ENCODE measurements at places on chromosomes 5 and 9. TPM values are rescaled to one million over a fixed set of nuclear protein-coding genes. Genes with fewer than 3 reads are reported as not detected.
A peak's percentile ranks its signal among the peaks of the same experiment; 100 is the strongest.

DNA sequence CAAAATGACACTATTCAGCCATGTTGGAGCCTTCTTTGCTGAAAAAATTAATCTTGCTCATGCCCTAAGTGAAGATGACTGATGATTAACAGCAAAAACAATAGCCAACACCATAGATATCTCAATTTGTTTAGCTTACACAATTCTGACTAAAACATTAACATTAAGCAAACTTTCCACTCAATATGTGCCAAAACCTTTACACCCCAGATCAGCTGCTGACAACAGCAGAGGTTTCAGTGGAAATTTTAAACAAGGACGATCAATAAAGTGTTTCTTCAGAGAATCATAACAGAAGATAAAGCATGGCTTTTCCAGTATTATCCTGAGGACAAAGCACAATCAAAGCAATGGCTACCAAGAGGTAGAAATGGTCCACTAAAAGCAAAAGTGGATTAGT is 254.4 kb upstream of the GRAMD2B start:
- H3K36me3 ChIP-seq = no peaks in the 10 kb centered on the region
- no peak overlapping the region for H3K4me3 ChIP-seq
- no peaks in the 10 kb centered on the region for H3K27me3 ChIP-seq
- no peak for DNase-seq
- H3K27ac ChIP-seq = no peak overlapping the region

DNA sequence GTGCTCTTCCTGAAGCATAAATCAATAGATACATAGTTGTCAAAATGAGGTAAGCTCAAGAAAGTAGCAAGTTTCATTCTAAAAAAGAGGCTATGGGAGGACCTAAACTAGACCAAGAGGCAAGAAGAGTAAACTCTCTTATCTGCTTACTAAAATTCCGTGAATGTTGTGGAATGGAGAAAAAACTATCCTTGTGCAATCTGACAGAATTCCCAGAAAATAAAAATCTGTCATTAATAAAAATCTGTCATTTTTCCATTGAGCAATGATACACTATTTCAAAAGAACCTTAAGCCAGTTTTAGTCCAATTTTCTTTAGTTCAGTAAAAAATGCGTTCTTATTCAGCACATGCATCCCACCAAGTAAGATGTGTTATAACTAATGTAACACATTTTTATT is 15.9 kb upstream of the FANCC start:
- no peak for DNase-seq
- H3K27me3 ChIP-seq = no peaks in the 10 kb centered on the region
- no peak overlapping the region for H3K27ac ChIP-seq
- no peaks in the 10 kb centered on the region for H3K36me3 ChIP-seq
- H3K4me3 ChIP-seq = no peak overlapping the region

GRCh38 chr5:177410575-177410974 is 1.2 kb upstream of the F12 start:
- H3K27me3 ChIP-seq = no peaks in the 10 kb centered on the region
- peaks cover 40% of the 10 kb centered on the region for H3K4me1 ChIP-seq
- H3K27ac ChIP-seq = no peak overlapping the region
- DNase-seq = no peak

DNA sequence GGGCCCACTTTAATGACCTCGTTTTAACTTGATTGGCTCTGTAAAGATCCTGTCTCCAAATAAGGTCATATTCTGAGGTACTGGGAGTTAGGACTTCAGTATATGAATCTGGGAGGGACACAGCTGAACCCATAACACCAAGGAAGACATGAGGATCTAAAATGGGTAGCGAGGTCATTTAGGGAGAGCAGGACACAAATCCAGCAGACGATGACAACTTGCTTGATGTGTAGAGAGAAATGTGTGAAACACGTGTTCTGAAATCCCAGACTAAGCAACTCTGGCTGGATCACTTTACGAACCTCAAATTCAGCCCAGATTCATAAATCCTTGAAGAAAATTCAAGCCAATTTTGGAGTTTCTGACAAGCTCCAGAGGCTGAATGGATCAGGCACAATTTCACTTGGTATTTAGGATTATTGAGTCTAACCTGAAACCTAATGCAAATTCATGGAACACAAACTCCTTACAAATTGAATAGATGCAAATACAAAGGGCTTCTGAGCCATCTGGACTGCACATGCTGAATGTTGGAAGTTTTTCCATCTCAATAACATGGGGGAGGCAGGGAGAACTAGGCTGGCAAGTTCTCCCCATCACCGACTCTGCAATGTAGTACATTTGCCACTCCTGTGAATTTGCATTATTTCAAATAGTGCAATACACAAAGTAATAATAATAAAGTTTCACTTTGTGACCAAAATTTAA is 74.0 kb upstream of the SLC30A5 start:
- H3K4me1 ChIP-seq = no peaks in the 10 kb centered on the region
- H3K27ac ChIP-seq = no peak overlapping the region
- no peak for DNase-seq
- H3K27me3 ChIP-seq = no peaks in the 10 kb centered on the region
- H3K36me3 ChIP-seq = no peaks in the 10 kb centered on the region

DNA sequence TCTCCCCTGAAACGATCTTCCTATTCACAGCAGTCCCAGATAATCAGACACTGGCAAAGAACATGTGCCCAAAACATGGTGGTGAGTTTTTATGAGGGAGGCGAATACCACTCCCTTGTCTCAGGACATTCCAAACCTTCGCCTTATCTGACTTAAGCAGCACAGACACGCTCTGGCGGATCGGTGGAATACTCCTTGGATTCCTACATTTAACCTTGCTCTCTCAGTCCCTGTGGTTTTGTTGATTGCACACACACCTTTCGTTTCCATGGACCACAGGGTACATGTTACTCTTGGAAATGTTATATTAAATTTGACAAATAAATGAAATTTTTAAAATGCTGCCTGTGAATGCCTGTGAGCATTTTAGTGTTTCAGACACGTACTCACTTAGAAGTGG is 87.8 kb upstream of the CPEB4 start:
- no peak overlapping the region for H3K27ac ChIP-seq
- H3K36me3 ChIP-seq = no peaks in the 10 kb centered on the region
- no peak overlapping the region for H3K4me3 ChIP-seq
- H3K4me1 ChIP-seq = no peaks in the 10 kb centered on the region

DNA sequence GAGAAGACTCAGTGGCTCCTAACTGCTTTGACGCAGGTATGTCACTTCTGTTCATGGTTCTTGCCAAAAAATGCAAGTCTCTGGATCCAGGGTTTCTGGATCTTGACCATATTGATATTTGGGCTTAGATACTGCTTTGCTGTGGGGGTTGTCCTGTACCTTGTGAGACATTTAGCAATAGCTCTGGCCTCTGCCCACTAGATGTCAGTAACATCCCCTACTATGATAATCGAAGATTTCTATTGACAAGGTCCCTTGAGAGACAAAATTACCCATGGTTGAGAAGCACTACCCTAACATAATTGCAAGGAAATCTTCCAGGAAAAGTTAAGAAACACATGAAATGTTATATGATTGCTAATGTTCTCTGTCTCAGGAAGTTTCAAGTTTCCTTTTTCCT is 285.4 kb downstream of the TMEM232 start:
- H3K4me1 ChIP-seq = no peaks in the 10 kb centered on the region
- no peaks in the 10 kb centered on the region for H3K27me3 ChIP-seq
- no peak for DNase-seq
- H3K4me3 ChIP-seq = no peak overlapping the region

GRCh38 chr9:69173497-69173890 is 583 bp upstream of the TJP2 start:
- DNase-seq = no peak
- H3K27ac ChIP-seq = peak overlapping the region; percentile 44

SLC22A4 gene
- 2.6 TPM for total RNA-seq

- peaks cover 72% of the 10 kb centered on the region for H3K4me1 ChIP-seq
- H3K27me3 ChIP-seq = peaks cover 15% of the 10 kb centered on the region
- peak overlapping the region; percentile 37 for H3K4me3 ChIP-seq
- peak overlapping the region; percentile 7 for H3K27ac ChIP-seq
Observed at GRCh38 chr9:126985870-126986498, 71.4 kb downstream of the RALGPS1 start.

- H3K4me1 ChIP-seq = no peaks in the 10 kb centered on the region
- no peaks in the 10 kb centered on the region for H3K36me3 ChIP-seq
- no peak for DNase-seq
- no peak overlapping the region for H3K27ac ChIP-seq
Observed at GRCh38 chr5:26578002-26578401, 460.4 kb downstream of the CDH9 start.

FYB1 gene
- total RNA-seq = 75.9 TPM

DNA sequence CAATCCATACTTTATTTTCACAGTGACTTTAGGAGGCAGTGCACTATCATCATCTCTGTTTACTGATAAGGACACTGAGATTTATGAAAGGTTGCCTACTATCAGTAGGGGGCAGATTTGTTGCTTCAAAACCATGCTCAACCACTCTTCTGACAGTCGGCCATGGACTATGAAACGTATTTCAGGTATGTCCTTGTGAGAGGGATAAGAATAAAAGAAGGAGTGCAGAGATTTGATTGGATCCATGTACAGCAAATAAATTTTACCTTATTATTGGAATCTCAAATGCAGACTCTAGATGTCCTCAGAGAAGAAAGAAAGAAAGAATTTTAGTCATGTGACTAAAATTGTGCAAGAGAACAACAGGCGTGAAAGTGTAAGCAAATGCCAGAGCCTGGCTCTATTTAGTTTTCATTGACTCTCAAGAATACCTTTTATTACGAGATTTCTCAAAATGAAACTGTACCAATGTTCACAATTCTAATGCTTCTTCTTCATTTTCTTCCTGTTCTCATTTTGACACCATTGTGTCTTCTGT is 296.6 kb upstream of the RASA1 start:
- no peak overlapping the region for H3K4me3 ChIP-seq
- H3K27me3 ChIP-seq = no peaks in the 10 kb centered on the region
- no peaks in the 10 kb centered on the region for H3K36me3 ChIP-seq
- no peak overlapping the region for H3K27ac ChIP-seq
- no peaks in the 10 kb centered on the region for H3K4me1 ChIP-seq

GRCh38 chr5:31504529-31504928 is 27.4 kb downstream of the DROSHA start:
- H3K4me1 ChIP-seq = no peaks in the 10 kb centered on the region
- peaks cover 43% of the 10 kb centered on the region for H3K36me3 ChIP-seq
- DNase-seq = no peak

- H3K27ac ChIP-seq = no peak overlapping the region
- H3K36me3 ChIP-seq = no peaks in the 10 kb centered on the region
- H3K4me3 ChIP-seq = no peak overlapping the region
- no peak for DNase-seq
- H3K4me1 ChIP-seq = no peaks in the 10 kb centered on the region
Observed at GRCh38 chr5:32734827-32735378, 23.8 kb downstream of the NPR3 start.

GRCh38 chr5:5044247-5044840 is 95.8 kb upstream of the ADAMTS16 start:
- H3K4me3 ChIP-seq = no peak overlapping the region
- no peaks in the 10 kb centered on the region for H3K27me3 ChIP-seq
- no peaks in the 10 kb centered on the region for H3K4me1 ChIP-seq
- no peak for DNase-seq
- H3K27ac ChIP-seq = no peak overlapping the region
- H3K36me3 ChIP-seq = no peaks in the 10 kb centered on the region

- peak; percentile 10 for DNase-seq
- no peaks in the 10 kb centered on the region for H3K27me3 ChIP-seq
- no peaks in the 10 kb centered on the region for H3K36me3 ChIP-seq
Observed at GRCh38 chr5:133343196-133343595, 269.1 kb downstream of the FSTL4 start.

GRCh38 chr5:78979117-78979742 is 5.9 kb downstream of the ARSB start:
- no peak overlapping the region for H3K27ac ChIP-seq
- H3K4me1 ChIP-seq = no peaks in the 10 kb centered on the region
- H3K36me3 ChIP-seq = no peaks in the 10 kb centered on the region
- no peak overlapping the region for H3K4me3 ChIP-seq
- no peak for DNase-seq

DNA sequence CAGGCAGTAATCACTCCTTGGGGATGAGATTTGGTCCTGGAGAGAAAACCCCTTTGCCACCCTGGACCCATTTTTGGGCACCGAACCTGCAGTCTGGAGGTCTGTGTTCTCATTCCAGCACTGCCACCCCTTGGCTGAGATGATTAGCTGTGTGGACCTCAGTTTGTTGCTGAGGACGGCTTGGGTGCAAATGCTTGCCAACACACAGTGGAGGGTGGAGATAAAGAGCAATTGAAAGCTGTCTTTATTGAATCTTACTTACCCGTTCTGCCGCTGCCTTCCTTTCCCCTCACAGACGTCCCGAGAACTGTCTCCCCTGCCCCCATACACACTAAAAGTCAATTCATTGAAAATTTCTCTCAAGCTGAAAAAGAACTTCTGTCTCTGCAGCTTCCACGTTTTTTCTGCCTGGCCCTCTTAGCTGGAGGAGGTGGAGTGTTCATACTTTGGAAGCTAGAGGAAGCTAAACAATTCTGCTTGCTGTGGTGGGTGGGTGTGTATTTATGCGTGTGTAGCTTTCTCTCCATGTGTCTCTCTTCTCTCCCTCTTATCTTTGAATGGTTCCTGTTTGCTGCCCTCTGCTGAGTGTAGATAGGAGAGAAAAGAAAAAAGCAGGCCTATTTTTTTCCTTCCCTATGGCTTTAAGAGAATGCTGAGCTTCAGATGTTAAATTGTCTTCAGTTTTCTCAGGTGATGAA is 6.6 kb downstream of the GALNT10 start:
- H3K4me3 ChIP-seq = no peak overlapping the region
- peaks cover 53% of the 10 kb centered on the region for H3K4me1 ChIP-seq
- peak overlapping the region; percentile 26 for H3K27ac ChIP-seq
- DNase-seq = no peak
- H3K36me3 ChIP-seq = no peaks in the 10 kb centered on the region

DNA sequence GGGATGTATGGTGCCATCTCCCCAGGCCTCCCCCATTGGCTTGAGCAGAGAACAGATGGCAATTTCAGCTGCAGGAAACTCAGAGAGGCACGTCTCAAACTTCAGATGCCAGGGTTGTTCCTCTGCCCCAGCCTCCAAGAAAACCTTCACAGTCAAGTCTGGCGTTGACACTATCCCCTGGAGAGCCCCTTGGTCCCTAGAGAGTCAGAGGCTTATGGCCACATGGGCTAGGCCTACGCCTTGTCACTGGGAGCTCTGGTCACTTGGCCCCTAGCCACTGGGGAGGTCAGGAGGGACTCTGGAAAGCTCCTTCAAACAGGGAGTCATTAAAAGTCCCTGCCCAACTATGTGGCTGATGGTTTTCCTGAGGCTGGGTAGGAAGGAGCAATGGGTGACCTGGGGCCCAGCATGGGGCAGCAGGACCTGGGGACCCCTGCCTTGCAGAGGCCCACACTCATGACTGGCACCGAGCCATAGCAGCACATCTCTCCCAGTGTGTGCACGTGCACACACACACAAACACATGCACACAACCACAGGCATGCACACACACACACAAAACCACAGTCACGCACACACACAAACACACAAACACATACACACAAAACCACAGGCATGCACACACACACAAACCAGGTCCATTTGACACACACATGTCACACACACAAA is 144.2 kb downstream of the GADD45G start:
- H3K4me1 ChIP-seq = peaks cover 21% of the 10 kb centered on the region
- no peaks in the 10 kb centered on the region for H3K27me3 ChIP-seq
- no peak overlapping the region for H3K4me3 ChIP-seq
- no peaks in the 10 kb centered on the region for H3K36me3 ChIP-seq

All from CD8-positive, alpha-beta memory T cell (primary cell).